ENCODE measurements at places on chromosomes 2 and 18.

GRCh38 chr18:50203801-50204604 is 9.1 kb upstream of the MYO5B start:
- DNase-seq, result peak; percentile 68

- DNase-seq, result no peak
Measured at GRCh38 chr18:37188016-37188791, 359.3 kb downstream of the KIAA1328 start.

DNA sequence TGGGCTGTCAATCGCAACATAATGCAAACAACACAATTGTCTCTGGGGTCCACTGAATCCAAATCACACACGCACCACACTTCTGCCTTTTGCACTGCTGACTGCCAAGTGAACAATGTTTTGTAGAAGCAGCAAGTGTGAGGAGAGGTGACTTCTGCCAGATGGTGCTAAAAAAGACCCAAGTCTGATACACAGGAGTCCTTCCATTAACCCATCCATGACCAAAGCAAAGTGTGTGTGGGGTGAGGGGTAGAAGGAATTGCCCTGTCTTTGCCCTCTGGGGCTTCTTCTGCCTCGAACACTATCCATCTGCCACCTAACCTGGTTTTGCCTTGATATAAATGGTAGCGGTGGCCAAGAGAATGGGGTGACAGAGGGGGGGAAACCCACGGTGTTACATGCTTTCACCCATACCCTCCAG is 50.0 kb downstream of the C2orf42 start:
- DNase-seq, result no peak

DNA sequence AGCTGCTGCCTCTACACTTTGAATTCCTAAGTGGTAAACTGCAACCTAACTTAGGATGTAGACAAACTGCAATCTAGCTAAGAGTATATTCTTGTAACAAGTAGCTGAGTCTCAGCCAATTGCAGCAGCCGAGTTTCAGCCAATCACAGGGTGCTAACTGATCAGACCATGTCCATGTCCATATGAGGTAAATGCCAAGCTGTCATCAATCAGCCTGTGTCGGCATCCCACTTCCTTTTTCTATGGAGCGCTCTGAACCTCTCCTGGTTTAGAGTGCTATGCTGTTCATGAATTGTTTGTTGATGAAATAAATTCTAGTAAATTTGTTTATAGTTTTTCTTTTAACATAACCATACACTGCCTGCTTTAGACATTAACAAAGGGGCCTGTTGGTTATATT is 408.8 kb downstream of the NBAS start:
- no peak for DNase-seq

GRCh38 chr2:224171226-224171625 is 132.1 kb upstream of the SERPINE2 start:
- DNase-seq, result peak; percentile 39

GRCh38 chr2:33085646-33086045 is 138.9 kb downstream of the LTBP1 start:
- DNase-seq, result no peak

GRCh38 chr2:126792993-126793392 is 105.7 kb upstream of the TEX51 start:
- no peak for DNase-seq

DNA sequence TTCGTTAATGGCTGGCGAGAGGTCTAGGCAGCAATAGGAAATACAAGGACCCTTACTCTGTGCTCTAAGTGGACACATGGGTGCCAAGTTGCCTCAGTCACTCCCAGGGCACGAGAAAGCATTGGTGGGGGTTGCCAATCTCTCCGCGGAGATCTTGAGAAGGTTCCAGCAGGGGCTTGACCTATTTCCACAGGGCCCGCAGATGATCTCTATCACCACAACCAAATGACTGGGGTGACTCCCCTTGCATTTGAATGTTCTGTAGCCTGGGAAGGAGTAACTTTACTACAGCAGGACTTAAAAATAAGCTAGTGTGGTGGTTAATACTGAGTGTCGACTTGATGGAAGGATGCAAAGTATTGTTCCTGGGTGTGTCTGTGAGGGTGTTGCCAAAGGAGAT is 8.1 kb downstream of the CDC42EP3 start:
- no peak for DNase-seq

- no peak for DNase-seq
Measured at GRCh38 chr18:6199777-6200176, 214.9 kb downstream of the L3MBTL4 start.

DNA sequence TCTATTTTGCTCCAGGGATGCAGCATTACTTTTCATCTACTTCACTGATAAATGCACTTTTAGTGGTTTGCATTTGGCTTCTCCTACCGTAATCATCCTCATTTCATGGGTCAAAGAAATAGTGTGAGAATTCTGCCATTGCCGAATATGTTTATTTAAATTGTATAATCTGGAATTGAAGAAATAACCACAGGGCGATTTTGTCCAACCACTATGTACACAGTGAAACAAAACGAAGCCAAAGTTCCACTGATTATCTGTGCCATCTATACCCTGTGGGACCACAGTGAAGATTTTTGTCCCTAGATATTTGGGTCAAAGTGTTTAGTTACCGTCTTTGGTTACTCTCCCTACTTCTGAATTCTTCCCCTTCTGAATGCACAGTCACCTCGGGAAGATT is 888.6 kb upstream of the NRXN1 start:
- DNase-seq, result no peak

DNA sequence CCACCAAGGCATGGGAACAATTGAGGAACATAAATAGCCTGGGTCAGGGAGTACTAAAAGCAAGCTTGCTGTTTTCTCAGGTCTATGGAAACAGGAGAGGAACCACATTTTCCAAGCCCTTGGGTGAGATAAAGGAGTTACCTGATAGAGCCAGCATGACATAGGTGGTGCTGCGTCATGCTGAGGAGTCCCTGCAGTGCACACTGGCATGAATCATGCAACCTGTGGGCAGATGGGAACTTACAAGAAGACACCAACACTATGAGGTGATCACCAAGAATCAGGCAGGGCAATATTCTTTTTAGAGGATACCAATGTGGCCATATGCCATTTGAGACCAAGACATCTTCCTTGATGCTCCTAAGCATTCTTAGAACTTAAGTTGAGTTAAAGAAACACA is 531.8 kb downstream of the ZEB2 start:
- no peak for DNase-seq

DNA sequence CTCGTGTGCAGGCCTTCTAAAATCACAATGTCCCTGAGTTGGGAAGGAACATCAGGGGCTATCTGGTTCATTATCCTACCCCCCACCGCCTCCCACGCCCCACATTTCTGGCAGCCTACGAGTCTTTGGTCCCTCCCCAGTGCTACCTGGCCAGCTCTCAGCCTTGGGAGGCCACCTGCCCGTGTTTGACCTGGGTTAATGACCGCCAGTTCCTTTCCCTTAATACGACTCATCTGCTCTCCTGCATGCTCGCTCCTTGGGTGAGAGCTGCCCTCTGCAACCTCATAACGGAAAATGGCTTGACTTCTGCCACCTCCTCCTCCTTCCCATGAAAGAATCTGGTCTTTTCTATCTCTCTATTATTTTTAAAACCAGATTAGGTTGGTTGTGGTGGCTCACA is 112.5 kb downstream of the NEDD4L start:
- DNase-seq, result no peak

DNA sequence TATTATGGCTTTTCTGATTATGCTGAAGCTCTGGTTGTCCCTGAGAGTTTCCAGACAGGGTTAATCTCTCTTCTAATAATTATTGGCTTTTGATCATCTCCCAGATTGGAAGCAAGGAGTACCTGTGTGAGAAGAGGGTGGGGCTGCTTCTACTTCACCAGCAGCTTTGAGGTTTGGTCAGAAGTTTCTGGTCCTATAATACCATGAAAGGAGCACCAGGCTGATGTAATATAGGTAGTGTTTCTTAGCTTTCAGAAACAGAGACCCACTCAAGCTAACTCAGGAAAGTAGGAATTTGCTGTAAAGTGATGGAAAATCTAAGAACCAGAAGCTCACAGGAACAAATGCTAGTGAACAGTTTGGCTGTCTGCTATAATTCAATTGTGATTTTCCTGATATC is 57.6 kb downstream of the SGPP2 start:
- no peak for DNase-seq

DNA sequence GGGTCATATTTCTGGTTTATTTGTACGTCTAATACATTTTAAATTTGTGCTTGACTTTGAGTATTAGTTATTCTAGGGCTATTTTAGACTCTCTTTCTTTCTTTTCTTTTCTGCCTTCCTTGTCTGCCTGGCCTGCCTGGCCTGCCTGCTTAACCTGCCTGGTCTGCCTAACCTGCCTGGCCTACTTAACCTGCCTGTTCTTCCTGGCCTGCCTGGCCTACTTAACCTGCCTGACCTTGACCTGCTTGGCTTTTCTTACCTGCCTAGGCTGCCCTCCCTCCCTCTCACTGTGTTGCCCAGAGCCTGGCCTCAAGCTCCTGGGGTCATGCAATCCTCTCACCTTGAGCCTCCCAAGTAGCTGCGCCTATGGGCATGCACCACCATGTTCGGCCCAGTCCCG is 83.7 kb downstream of the PMAIP1 start:
- no peak for DNase-seq

DNA sequence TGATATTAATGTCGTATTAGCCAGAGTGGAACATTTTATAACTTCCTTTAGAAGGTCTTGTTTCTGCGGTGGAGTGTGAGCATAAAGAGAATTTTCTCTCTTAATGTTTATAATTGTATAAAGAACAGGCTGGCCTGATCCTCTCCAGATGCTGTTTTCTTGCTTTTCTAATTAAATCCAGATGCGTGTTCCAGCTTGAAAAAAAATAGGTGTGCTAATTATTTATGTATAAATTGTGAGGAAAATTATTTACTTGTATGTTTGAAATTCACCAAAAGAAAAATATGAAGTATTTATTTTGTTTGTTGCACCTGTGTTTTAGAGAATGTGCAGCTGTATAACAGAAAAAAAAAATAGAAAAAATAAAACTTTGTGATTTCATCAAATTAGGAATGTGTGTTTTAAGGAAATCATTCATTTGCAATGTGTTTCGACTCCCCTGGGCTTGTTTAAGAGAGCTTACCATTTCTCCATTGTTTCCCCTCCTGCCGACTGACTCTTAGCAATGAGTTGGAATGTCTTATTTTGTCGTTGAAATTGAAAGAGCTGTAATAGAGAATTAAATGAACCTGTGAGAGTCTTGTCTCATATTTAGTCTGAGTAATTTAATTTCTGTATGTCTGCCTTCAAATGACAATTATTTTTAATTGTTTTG is 220.1 kb upstream of the NXPH2 start:
- DNase-seq, result no peak

DNA sequence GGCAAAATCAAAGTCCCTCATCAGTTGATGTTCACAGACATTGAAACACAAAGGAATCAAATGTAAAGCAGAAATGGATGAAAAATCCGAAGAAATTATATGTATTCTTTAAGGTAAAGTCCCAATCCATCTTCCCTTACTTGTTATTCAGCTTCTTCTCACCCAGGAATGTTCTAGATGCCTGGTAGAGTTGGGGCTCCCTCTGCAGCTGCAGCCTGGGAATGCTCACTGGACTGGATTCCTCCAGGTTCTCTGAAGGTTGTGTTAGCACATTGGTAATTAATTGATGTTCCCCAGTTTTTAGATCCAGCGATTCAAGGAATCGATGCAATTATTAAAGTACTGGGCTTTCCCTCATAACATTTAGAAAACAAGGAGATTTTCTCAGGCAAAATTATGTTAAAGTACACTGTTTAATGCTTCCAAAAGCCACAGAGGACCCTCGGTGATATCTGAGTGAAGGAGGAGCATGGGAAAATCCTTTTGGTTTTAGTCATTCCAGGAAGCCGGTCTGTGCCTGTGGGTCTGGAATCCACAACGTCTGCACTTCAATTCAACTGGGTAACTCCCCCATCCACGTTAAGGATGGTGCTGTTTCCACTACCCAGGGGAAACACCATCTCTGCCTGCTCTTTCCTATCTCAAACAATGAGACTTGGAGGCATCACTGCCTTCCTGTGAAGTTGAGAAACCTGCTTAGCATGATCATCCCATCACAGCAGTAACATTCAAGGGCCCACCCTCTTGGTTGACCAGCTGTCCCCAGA is 22.0 kb downstream of the NTSR2 start:
- no peak for DNase-seq

DNA sequence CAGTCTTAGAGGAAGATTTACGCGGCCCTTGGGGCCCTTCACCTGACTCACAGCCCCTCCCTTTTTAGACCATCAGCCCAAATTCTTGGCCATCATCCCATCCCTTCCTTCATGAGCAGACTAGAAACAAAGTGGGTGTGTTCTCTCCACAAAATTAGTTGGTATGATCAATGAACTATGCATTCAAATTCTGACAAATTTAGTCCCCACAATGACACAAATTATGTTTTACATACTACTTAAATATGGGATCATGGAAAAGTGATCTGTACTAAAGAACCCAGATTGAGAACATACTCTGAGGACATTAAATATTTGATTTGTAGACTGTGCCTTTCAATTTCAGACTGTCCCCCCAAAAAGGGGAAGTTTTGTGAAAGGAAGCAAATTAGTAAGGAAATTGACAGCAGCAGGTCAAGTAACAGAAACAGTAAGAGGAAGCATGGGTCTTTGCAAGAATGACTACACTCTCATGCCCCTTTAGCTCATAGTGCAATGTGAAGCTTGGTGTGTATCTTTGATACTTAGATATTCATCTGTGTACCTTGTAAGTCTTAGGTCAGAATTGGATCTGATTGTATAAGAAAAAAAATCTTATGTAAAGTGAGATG is 2.2 kb upstream of the MAPRE2 start:
- no peak for DNase-seq

- DNase-seq, result peak; percentile 84
Measured at GRCh38 chr2:105369777-105370690, 28.8 kb downstream of the FHL2 start.

- no peak for DNase-seq
Measured at GRCh38 chr2:222301053-222301795, 2.4 kb upstream of the PAX3 start.

Data from head of caudate nucleus (tissue), 42 donors.